ENCODE measurements at places on chromosomes 5 and 9.
A peak's percentile ranks its signal among the peaks of the same experiment; 100 is the strongest.

DNA sequence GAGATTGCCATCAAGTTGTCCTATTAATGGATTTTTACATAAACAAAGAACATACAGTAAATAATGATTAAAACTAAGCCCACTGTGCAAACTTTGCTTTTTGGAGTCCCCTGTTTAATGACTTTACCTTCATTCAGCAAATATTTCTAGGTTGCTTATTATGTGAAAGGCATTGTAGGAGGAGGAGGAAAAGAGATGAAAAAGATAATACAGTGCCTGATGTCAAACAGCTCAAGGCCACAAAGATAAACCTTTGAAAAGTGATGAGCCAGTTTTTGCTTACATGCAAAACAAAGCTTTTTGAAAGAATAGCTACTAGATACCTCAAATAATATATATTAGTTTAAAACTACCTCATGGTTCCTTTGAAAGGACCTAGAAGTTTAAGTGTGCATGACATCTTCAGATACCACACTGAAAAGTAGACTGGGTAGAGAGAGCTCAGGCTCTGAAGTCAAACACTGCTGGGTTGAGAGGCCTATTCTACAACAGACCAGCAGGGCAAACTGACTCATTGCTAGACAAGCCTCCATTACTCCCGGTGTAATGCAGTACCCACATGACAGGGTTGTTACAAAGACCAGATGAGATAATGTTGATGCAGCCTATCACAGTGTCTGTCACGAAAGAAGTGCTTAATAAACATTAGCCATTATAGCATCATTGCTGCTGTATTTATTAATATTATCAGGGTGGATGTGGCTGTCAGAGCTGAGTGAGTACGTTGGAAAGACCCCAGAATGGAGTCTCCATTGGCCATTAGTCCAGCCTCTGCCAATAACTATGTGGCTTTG lies 11.8 kb downstream of the DEPDC1B start:
- peak; percentile 20 for DNase-seq

GRCh38 chr9:129317179-129318011 lies 139.3 kb upstream of the IER5L start:
- DNase-seq: peak; percentile 77

GRCh38 chr5:171961117-171961516 lies 45.3 kb downstream of the FBXW11 start:
- no peak for DNase-seq

- no peak for DNase-seq
Measured at GRCh38 chr5:168286386-168286785, 5.1 kb upstream of the WWC1 start.

DNA sequence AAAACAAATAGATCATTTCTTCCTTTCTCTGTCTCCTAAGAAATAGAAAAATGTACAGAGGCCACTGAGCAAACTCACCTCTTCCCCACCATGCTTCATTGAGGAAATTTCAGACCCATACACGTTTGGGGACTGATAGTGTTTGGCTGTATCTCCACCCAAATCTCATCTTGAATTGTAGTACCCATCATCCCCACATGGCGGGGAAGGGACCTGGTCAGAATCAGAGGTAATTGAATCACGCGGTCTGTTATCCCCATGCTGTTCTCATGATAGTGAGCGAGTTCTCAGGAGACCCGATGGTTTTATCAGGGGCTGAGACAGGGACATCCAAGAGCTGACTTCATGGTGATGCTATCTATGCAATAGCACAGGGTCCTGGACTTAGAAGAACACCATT lies 1655.8 kb downstream of the MAT2B start:
- no peak for DNase-seq

GRCh38 chr9:90803860-90804593 lies 2.4 kb downstream of the SYK start:
- DNase-seq: no peak

DNA sequence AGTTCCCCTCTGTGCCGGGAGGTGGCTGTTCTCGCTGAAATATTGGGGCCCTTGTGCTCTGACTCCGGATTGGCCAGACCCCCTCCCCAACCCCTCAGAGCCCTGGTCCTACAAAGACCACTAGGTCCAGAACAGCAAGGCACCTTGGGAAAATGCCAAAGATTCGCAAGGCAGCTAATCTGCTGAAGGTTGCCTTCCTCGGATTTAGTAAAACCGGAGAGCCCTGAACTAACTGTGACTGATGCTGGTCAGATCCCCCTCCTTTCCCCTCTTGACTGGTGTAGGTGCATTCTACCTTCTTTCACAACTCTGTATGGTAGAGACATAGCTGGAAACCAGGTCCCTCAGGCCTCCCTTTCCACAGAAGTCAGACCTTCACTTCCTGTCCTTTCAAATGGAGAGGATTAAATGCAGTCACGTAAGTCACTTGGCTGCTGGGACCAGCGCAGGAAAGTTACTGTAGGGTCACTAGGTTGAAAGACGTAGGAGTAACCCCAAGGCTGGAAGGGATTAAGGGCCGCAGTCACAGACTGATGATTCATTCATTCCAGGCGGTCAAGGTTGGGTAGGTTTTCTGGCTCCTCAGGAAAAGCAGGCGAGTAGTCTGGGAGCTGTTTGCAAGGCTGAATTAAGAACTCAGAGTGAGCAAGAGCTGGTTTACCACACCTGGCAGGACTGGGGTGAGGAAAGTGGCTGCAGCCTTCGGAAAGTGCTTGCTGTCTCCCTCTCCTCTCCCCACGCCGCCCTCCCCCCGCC lies 5.3 kb downstream of the BARX1 start:
- DNase-seq: no peak

DNA sequence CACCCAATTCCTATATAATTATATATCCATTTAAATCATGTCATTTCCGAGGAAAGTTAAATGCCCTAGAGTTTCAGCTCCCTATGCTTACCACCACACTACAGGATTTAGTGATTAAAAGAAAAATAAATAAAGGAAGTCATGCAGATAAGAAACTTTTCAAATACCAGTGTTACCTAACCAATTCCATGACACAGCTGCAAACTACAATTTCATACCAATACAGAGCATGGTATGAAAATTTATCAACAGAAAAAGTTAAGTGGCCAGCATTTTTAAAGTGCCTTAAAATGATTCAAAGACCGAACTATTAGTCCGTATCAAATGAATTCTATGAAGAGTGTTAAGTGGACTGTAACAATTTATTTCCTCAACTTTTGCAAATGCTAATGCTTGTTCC lies 35.9 kb downstream of the CEP120 start:
- no peak for DNase-seq

GRCh38 chr5:34930462-34930844 lies 1.1 kb downstream of the DNAJC21 start:
- no peak for DNase-seq

DNA sequence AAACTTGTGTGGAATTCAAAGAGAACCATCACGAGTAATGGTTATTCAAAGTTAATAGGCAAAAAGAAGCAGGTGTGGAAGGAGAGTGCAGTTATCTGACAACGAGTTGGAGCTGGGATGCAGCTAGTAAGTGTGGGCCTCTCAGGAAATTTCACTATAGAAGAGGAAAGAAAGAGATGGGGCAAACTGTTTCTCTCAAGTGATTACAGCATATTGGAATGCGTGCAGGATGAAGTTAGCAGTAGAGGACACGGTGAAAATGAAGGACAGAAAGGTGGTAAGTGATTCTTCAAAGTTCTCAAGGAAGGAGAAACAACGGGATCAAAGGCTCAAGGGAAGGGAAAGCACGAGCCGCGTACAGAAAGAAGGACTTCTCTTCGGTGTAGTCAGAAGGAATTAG lies 84.0 kb downstream of the ADAMTS12 start:
- no peak for DNase-seq

- DNase-seq: no peak
Measured at GRCh38 chr9:90165281-90165680, 477.3 kb downstream of the DIRAS2 start.

DNA sequence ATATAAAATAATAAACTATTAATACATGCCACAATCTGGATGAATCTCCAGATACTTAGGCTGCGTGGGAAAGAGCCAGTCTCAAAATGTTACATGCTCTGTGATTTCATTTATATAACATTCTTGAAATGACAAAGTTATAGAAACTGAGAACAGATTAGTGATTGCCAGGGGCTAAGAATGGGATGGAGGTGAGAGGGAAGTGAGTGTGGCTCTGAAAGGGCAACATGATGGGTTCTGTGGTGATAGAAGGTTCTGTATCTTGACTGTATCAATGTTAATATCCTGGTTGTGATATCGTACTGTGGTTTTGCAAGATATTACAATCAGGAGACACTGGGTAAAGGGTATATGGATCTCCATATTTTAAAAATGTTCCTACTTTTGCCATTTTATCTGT lies 50.7 kb downstream of the SPEF2 start:
- DNase-seq: no peak

DNA sequence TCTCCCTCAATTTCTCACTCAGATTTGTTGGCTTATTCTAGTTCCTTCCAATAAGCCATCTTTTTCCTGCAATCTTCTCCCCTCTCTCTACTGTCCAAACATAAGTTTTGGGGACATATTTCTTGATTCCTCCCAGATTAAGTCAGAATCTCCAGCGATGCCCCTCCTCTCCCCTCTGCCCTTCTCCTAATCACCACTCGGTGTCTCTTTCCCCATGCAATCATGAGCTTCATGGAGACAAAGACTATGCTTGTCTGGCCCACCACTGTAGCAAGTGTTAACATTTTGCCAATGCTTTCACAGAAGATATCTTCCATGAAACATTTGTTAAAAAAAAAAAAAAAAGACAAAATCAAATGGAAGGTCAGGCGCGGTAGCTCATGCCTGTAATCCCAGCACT lies 42.4 kb downstream of the PDE6A start:
- no peak for DNase-seq

GRCh38 chr9:19269582-19269981 lies 39.1 kb downstream of the DENND4C start:
- no peak for DNase-seq

DNA sequence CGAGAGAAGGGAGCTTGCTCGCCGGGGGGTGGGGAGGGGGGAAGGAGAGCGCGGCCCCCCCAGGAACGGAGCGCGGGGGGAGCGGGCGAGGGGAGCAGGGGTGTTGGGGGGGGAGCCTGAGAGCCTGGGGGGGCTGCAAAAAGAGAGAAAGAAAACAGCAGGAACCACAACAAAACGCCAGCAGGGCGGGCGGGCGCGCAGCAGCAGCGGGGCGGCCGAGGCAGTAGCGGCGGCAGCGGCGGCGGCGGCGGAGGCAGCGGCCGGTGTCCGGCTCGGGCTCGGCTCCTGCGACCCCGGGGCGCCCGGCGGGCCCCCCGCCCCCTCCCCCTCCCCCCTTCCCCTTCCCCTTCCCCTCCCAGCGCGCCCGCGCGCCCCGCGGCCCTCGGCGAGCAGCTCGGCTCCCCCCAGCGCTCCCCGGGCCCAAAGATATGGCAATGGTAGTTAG lies 1.6 kb downstream of the NR2F1 start:
- peak; percentile 41 for DNase-seq

DNA sequence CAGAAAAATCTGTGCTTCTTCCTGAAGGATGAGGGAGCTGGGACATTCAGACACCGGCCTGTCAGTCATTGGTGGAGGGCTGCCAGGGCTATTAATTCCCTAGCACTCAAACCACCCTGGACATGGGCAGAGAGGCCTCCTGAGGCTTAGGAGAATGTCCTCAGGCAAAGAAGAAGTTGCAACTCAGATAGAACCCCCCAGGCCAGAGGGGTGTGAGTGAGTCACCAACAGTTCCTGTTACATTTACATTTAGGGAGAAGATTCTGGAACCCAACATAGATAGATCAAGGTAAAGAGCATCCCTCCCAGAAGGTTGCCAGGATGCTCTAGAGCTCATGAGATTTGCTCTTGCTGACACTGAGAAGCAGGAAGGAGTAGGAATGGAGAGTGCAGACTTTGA lies 29.2 kb upstream of the SYK start:
- no peak for DNase-seq

DNA sequence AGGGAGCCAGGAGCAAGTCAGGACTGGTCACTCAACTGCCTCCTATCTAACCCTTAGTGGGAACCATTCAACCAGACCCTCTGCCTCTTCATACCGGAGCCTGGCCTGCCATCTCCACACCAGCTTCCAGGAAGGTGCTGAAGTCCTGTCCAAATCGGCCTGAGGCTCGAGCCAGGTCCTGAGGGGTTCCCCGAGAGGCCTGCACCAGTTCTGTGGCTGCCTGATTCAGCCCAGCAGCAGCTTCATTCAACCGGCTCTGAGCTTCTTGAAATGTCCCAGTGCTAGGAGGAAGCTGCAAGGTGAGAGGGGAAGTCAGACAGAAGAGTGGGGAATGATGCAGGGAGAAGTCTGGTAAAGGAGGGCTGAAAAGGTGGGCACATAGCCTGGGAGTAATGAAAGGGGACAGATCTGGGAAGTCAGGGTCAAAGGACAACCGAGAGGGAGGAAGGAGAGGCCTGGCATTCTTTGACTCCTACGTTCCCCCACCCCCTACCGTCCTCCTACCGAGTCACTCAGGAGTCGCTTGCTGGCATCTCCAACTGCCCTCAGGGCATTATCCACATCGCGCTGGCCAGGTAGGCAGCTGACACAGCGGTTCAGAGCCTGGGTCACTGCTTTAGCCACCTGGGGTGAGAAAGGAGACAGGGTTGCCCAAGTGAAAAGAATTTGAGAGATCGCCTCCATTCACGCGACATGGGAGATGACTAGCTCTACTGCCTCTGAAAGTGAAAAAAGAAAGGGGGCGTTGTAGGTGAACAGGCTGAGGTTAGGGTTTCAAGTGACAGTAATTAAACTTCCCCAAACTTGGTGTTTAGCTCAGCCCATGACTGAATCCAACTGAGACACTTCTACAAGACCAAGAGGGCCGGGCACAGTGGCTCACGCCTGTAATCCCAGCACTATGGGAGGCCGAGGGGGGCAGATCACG lies 20.2 kb downstream of the TLN1 start:
- no peak for DNase-seq

DNA sequence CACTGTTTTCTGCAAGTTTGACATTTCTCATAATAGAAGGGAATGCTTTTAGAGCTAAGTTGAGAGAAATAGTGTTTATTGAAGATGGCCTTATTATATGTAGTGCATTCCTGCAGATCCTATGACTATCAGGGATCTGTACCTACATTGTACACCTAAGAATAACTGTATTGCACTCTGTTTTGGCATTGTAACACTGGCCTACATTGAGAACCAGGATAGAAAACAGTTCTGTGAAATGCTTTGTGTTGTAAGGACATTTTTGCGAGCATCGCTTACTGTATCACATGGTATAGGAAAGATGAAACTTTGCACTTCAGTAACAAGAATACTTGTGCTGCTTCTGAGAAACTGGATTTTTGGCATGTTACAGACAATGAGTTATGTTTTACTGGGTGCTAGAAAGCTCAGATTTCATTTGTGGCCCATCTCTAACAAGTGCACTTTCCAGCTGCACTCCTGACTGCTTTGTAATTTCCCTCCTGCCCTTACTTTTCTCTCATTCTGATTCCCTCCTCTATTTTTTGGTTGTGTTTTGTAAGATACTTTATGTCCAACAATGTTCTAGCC lies 30.6 kb downstream of the C9orf85 start:
- DNase-seq: no peak

Measured in G401 (cell line).